ENCODE measurements at places on chromosomes 5 and 9.

DNA sequence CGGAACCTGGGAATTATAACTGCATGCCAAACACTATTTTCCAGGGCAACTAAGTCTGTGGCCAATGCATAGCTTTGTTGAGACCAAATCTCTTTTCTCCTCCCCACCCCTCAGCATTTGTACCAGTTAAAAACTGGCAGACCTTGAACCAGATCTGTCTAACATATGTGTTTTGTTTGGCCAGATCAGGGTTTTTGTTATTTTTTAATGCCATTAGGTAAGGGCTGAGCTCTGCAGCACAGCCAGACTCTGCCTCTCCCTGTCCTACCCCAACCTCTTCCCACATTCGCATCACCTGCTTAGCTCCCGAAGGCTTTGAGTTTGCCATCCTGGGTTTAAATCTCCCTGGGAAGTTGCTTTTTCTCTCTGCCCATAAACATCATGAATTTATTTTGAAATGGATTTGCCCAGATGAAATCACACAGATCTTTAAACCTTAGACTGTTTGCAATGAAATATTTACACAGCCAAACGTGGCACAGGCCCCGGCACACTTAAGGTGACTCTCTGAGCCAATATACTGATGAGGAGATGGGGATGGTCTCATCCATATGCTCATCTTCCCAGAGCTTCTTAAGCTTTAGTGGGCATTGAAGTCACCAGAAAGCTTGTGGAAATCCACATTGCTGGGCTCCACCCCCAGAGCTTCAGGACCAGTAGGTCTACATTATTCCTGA lies 54.0 kb upstream of the ALDH1B1 start:
- DNase-seq, result no peak

GRCh38 chr9:135326141-135326540 lies 153.4 kb upstream of the PPP1R26 start:
- DNase-seq, result no peak

DNA sequence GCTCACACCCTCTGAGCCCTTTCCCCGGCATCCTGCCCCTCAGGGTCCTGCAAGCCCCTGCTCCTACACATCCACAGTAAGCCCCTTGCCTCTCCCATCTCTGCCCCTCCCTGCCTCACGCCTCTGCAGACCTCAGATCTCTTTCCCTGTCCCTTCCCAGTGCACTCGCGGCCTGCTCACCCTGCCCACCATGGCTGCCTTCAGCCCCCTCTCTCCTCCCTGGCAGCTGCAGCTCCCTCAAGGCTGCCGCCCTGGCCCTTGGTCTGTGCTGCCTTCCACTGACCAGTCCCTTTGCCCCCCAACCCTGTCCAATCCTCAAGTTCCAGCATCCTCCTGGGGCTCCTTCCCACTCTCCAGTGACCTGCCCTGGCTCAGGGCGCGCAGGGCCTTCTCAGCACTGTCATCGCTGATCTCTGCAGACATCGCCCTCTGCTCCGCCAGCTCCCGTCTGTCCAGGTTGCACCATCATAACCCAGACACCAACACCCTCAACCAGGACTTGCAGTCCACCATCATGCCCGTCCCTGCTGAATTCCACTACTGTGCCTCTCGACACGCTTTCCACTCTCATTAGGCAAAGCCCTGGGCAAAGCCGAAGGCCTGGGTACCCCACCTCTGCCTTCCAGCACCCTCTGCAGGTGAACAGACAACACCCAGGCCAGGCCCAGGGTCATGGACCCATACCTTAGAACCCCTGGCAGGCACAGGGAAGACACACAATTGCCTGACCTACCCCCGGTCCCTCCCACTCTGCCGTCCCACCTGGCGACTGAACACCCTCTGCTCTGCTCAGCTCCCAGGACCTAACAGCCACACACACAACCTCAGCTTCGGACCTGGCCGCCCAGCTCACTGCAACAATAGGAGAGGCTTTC lies 97.8 kb upstream of the RUFY1 start:
- no peak for DNase-seq

GRCh38 chr9:126366366-126367011 lies 39.9 kb downstream of the MVB12B start:
- DNase-seq, result no peak

- no peak for DNase-seq
Measured at GRCh38 chr5:170551622-170552021, 47.8 kb downstream of the KCNIP1 start.

GRCh38 chr9:19445452-19445851 lies 36.6 kb downstream of the ACER2 start:
- no peak for DNase-seq

- DNase-seq, result no peak
Measured at GRCh38 chr5:89208811-89209210, 325.8 kb upstream of the MEF2C start.

GRCh38 chr5:82692826-82693225 lies 384.4 kb downstream of the TMEM167A start:
- DNase-seq, result no peak

DNA sequence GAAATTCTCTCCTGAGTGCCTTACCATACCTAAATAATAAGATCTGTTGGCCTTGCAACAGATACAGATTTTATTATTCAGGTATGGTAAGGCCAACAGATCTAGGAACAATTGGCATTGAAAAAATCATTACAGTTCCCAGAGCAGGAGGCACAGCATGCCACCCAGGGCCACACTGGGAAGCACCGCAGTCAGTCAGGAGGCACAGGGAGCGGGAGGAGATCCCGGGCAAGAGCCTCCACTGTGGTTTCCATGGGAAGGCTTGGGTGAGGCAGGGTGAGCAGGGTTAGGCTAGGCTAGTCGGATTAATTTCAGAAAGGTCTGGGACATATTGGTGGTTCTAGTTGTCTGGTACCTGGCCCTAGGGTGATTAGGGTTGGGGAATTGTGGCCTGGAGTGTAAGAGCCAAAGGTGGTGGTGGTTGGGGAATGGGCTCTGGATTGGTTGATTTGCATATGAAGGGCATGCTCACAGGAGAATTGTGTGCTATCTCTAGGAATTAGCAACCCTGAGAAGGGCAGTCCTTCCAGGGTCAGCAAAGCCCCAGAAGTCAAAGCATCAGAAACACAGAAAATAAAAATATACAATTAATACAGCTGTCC lies 111.4 kb downstream of the PDE8B start:
- no peak for DNase-seq

- DNase-seq, result no peak
Measured at GRCh38 chr5:3050863-3051262, 299.4 kb upstream of the IRX2 start.

- no peak for DNase-seq
Measured at GRCh38 chr5:133696782-133697507, 84.6 kb upstream of the FSTL4 start.

GRCh38 chr5:93593476-93594131 lies 10.6 kb downstream of the NR2F1 start:
- DNase-seq, result no peak

GRCh38 chr9:99357575-99357974 lies 135.5 kb downstream of the SEC61B start:
- no peak for DNase-seq

DNA sequence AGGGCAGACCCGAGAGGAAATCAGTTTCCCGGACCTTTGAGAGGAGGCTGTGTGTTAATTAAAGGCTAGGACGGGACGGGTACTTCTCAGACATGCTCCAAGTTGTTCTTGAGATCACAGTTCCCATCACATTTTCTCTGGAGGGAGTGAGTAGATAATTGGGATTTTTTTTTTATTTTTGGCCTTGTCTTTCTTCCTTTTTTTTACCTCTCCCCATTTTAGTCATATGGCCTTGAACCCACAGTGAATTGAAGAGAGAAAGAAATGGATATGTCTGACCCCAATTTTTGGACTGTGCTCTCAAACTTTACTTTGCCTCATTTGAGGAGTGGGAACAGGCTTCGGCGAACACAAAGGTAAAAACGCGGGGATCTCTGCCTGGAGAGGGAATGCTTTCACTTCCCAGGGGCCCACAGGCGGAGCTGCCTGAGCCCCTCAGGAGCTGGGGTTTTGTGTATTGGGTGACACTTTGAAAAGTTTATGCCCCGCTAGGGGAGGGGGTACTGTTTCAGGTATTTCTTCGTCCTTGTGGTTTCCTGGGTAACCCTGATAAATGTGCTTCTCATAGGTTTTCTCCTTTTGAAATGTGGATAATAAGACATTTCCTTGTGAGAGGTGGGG lies 191.8 kb downstream of the CD180 start:
- no peak for DNase-seq

DNA sequence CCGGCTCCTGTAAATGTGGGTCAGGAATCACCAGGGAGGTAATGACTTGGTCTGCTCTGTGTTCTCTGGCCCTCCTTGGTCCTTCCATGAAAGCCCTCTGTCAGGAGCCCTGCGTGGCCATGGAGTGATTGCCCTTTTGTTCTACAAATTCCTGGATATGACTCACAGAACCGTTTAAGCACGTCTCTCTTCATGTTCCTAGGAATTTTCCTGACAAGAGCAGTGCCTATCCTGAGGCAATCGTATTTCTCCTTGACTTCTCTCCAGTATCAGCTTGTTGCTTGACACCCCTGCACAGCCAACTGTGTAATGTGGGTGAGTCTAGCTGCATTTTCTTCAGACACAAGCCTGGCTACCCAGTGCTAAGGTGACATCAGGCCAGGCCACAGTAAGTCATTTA lies 274.3 kb upstream of the ZNF462 start:
- DNase-seq, result no peak

GRCh38 chr5:9922719-9923118 lies 292.6 kb upstream of the TAS2R1 start:
- DNase-seq, result no peak

DNA sequence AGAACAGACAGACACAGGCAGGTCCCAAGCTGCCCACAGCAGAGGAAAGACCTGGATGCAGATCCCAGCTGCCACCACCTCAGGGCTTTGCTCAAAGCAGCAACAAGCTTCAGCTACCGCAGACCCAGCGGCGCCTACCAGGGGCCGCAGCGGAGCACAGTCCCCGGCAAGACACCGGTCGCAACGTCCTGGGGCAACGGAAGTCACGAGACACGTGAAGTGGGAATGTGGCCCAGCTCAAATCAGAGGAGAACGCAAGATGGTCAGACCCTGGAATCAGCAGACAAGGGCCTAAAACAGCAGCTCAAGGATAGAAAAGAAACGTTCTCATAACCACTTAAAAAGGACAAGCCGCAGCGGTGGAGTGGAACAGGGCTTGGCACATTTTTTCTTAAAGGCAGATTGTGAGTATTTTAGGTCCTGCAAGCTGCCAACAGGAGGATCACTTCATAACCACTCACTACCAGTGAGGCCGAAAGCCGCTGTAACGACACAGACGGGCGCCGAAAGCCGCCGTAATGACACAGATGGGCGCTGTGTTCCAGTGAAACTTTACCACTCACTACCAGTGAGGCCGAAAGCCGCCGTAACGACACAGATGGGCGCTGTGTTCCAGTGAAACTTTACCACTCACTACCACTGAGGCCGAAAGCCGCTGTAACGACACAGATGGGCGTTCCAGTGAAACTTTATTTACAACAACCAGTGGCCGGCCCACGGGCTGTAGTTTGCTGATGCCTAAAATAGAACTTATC lies 21.7 kb downstream of the SLC9A3 start:
- DNase-seq, result no peak
